ENCODE measurements at places on chromosomes 3 and 15.

- DNase-seq = no peak
These were observed 31.4 kb upstream of the TIPARP start for GRCh38 chr3:156642750-156643728.

GRCh38 chr3:43755516-43756200, 64.9 kb downstream of the ABHD5 start:
- peak; percentile 57 for DNase-seq

DNA sequence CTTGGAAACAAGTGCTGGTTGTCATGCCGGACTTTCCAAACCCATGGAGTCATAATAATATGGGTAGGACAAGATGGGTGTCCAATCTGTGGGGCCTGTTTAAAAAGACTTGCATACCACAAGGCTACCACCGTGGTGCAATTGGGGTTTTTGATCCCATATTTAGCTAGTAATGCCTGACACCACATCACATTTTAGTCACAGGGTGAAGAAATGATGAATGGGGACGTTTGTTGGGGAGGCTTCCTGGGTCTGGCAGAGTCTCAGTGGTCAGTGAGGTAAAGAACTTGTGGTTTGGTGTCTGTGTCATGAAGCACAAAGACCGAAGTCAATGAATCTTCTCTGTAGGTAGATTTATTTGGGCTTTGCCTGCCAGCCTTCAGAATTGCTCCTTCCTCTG, 31.0 kb downstream of the P3H2 start:
- no peak for DNase-seq

GRCh38 chr3:110253794-110254193, 817.8 kb upstream of the NECTIN3 start:
- DNase-seq = no peak

GRCh38 chr3:12175844-12176453, 17.2 kb upstream of the TIMP4 start:
- no peak for DNase-seq

- no peak for DNase-seq
These were observed 60.7 kb upstream of the FURIN start for GRCh38 chr15:90807786-90808086.

DNA sequence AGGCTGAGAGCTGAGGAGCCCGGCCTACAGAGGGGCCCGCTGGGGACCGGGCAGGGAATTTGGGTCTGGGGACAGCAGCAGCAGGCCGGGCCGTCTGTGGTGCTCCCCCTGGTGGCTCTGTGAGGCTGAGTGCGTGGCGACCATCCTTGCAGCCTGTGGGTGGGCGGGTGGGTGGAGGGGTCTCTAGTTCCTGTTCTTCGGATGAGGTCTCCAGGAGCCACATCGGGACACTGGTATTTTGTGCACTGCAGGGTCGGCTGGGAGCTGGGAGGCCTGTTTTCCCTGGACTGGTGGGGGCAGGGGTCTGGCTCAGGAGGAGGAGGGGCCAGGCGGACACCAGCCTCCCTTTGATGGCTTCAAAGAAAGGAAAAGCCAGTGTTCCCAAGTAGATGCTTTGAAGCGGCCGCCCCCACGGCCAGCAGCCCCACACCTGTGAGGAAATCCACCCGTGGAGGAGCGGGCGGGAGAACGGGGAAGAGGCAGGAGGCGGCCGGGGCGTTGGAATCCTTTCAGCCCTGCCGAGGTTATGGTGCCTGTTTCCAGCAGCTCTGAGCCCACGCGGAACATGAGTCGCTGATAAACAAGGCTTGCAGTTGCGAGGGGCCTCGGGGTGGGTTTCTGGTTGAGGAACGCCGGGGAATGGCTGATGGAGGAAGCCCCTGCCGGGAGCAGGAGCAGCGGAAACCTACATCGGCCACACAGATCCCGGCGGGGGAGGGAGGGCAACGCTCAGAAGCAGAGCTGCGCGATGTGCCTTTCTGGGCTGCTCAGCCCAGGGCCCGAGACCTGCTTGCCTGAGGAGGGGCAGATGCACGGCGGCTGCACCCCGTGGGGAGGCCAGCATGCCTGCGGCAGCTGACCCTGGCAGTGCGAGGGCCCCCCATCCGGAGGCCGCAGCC, 154.3 kb downstream of the NSMCE3 start:
- no peak for DNase-seq

- DNase-seq = no peak
These were observed 6.1 kb downstream of the MOBP start for GRCh38 chr3:39473452-39474125.

DNA sequence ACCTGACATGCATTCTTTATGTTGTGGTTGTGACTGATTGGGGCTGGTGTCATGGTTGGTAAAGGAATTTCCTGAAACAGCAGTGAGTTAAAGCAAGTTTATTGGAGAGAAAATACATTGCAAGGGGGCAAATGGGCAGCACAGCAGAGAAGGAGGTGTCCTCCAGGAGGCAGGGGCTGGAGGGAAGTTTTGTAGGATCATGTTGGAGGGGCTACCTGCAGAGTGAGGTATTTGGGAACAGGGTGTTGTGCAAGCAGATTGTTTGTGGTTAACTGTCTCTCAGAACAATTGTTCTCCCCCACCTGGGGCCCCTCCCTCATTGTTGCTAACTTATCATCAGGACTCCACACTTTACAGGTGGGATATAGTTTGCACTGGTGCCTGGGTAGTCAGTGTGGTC, 196.0 kb downstream of the NSUN3 start:
- DNase-seq = no peak

GRCh38 chr15:93997071-93997658, 234.2 kb upstream of the MCTP2 start:
- DNase-seq = no peak

GRCh38 chr3:4908433-4909156, 70.6 kb upstream of the BHLHE40 start:
- DNase-seq = no peak

GRCh38 chr3:129013491-129013891, 12.4 kb downstream of the EFCC1 start:
- DNase-seq = no peak

DNA sequence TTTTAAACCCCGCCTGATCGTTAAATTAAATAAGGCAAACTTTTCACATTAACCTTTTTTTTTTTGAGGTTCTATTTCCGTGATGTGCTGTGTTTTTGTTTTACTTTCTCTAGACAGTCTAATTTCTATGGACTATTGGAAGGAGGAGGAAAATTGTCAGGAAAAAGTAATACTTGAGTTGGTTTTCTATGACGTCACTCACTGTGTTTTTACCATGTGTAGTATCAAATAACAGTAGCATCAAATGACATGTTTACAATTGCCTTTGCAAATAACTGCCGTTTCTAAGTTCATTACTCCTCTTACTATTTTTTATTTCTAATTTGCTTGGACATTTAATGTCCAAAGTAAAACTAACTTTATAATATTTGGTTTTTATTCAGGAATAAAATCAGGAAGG, 32.3 kb downstream of the MYO1E start:
- no peak for DNase-seq

GRCh38 chr15:77327168-77327567, 92.7 kb downstream of the PEAK1 start:
- no peak for DNase-seq

- no peak for DNase-seq
These were observed 85.8 kb upstream of the CACNA2D3 start for GRCh38 chr3:54036543-54036942.

- no peak for DNase-seq
These were observed 6.3 kb downstream of the SH3BP5 start for GRCh38 chr3:15326037-15326436.

GRCh38 chr3:15120986-15121385, 22.0 kb upstream of the RBSN start:
- no peak for DNase-seq

DNA sequence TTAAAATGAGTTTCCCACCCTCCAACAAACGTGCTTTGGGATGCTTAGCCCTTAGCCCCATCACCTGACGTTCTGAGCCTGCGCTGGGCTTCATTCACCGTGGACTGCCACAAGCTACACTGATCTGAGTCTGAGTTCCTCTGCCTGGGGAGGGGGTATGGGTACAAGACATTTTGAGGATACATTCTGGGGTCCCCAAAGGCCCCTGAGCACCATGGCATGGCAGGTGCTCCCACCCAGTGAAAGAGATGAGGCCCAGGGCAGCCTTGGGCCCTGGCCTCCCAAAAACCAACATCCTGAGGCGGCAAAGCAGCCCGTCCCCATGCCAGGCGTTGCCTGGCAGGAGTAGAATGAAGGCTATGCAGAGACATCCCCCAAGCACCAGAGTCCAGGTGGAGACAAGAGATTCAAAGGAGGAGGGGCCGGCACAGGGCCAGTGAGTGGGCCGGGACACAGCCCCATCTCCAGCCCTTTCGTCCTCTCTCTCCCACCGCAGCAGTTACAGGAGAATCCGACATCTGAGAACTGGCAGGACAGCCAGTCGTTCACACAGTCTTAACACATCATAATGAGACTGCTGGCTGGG, 74.5 kb downstream of the VGLL4 start:
- DNase-seq = no peak

- no peak for DNase-seq
These were observed 379.0 kb upstream of the TPRG1 start for GRCh38 chr3:188792793-188793192.

DNA sequence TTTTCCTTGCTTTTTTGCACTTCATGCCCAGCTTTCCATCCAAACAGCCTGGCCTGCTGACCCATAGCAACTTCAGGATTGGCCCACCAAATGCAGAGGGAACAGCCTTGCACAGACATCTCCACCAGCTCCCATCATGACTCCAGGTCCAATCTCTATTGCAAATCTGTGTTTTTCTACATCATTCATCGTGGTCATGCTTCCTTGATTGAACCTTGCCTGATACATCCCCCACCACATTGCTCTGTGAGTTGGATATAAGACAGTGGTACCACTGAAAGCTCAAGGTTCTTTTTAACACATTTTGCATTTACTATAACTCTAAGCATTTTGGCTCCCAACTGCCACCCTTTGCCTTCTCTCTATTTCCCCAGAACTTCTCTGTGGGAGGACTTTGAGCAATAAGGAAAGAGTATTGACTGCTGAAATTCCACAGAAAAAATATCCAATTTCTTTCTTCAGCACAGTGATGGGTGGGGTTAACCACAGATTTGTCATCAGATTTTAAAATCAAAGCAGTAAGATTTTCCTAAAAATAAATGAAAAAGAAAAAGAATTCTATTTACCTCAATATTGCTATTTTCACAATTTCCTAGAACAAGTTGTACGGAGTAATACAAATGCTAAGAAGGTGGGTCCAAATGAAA, 114.6 kb upstream of the GALNT15 start:
- no peak for DNase-seq

- no peak for DNase-seq
These were observed 7.7 kb upstream of the SEMA3F start for GRCh38 chr3:50147447-50147846.

DNA sequence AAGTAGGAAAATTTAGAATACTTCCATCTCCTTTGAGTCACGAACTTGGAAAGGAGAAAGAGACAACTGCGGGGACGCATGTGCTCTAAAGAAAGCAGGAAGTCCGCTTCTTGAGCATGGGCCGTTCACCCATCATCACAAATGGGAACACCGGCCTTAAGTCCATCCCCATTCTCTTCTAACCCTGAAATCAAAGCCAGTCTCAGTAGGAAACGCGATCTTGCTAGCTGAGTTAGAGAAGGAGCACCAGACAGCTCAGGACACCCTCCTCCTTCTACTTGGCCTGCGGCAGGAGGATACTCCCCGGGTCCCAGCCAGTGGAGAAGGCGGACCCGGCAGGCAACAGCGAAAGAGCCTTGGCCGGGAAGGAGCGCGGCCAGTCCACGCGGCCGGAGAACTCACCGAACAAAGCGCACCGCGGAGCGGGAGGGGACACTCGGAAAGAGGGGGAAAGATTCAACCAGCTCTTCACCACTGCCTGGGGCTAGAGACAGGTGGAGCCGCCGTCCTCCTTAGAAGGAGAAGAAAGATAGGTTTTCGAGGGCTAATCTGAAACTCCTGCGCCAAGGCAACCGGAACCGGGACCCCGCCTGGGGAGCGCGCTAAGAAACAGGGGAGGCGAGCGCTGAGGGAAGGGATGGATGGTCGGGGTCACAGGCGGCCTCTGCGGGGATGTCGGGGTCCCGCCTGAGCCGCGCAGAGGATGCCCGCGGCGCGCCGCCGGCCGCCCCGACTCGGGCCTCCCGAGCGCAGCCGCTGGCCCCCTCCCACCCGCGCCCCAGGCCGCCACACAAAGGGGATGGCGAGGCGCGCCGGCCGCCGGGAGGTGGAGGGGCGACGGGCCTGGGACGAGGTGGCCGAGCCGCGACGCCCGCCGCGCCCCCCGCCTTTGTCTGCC, 818 bp downstream of the SLC4A7 start:
- peak; percentile 22 for DNase-seq

- DNase-seq = no peak
These were observed 6.6 kb upstream of the MUC4 start for GRCh38 chr3:195818301-195818700.

DNA sequence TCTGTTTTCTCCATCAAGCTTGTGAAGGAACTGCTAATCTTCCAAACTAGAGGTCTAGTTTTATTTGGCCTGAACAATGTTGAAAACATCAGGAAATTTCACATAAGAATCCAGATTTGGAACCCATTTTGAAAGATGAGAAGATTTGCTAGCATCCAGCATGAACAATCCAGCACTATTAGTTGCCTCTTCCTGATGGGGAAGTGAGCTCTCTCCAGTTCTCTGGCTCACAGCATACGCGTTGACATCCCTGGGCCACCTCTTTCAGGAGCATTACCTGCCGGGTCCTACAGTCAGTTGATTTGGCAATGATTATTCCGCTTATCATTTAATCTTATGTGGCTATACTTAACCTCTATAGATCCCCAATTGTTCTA, 10.9 kb downstream of the GPR87 start:
- no peak for DNase-seq

DNA sequence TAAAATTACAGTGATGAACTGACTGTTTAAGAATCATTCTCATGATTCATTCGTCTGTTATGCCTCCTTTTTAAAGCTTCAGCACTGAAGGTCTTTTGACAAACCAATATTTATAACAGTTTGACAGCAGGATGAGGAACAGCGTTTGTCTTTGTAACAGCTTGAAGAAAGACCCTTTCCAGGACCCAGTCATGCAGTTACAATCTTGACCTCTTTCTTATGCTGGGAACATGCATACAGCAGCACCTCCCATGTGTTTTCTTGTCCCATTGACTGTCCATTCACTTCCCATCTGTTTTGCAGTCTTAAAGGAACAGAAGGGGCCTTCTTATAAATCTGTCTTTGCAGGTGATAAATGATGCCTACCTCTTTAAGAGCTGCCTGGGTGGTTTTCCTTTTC, 87.2 kb downstream of the OPA1 start:
- DNase-seq = no peak

DNA sequence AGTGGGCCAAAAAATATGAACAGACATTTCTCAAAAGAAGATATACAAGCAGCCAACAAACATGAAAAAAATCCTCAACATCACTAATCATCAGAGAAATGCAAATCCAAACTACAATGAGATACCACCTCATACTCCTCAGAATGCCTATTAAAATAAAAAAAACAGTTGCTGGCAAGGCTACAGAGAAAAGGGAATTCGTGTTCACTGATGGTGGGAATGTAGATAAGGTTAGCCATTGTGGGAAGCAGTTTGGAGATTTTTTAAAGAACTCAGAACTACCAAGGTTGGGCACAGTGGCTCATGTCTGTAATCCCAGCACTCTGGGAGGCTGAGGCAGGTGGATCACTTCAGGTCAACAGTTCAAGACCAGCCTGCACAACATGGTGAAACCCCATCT, 27.8 kb upstream of the C15orf40 start:
- no peak for DNase-seq

Measured in Jurkat, Clone E6-1 (cell line).